ENCODE measurements at places on chromosomes 11 and 22. TPM values are rescaled to one million over a fixed set of nuclear protein-coding genes. Genes with fewer than 3 reads are reported as not detected.

GRCh38 chr11:46361283-46362155 is 14.3 kb downstream of the DGKZ start:
- peak; percentile 74 for DNase-seq

DNA sequence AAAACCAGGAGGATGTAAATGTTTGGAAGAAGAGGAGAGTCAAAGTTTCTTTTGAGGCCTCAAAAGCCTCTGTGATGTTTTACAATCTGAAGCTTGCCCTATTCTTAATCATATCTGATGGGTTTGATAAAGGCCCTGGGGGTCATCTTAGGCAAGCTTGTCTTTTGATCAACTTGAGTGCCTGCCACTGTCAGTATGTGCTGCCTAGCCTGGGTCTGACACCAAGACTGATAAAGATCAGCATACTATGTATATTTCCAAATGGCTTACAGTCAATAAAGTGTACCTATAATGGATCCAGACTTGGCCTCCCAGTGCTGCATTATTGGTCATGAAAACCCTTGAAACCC is 12.7 kb downstream of the EHF start:
- DNase-seq, result no peak

GRCh38 chr22:41830174-41830573 is 2.7 kb upstream of the SREBF2 start:
- DNase-seq, result no peak

- no peak for DNase-seq
These were observed 176.0 kb downstream of the METTL15 start for GRCh38 chr11:28284196-28284595.

DNA sequence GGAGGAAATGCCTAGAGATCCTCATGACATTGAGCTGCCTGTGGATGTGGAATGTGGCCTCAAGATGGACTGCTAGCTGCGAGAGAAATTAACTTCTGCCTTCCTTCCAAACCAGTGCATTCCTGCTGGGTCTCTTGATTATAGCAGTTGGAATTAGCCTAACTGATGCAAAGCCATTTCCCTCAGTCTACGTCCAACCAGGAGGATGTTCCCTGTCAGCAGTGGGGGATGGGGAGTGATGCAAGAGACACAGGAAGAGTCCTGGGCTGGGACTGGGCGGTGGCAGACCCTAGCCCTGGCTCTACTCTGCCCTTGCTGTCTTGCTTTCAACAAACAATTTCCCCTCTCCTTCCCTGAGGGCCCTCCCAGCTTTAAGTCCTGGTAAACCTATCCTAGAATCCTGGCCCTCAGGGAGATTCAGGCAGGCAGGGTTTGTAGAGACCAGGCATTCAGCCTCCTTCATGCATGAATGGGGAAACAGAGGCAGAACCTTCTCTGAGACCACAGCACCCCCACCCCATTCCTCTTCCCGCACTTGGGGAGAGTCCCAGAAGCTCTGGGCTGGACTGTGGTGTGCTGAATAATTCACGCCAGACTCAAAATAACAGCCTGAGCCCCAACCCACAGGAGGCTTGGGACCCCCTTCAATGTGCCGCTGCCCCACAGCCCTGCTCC is 17.0 kb downstream of the C11orf96 start:
- no peak for DNase-seq

GRCh38 chr11:65558002-65558929 is at the start of gene LTBP3:
Gene LTBP3 (minus strand): TSS chr11:65558359. CDS start chr11:65557959, 400 bp downstream.
- peak; percentile 69 for DNase-seq

DNA sequence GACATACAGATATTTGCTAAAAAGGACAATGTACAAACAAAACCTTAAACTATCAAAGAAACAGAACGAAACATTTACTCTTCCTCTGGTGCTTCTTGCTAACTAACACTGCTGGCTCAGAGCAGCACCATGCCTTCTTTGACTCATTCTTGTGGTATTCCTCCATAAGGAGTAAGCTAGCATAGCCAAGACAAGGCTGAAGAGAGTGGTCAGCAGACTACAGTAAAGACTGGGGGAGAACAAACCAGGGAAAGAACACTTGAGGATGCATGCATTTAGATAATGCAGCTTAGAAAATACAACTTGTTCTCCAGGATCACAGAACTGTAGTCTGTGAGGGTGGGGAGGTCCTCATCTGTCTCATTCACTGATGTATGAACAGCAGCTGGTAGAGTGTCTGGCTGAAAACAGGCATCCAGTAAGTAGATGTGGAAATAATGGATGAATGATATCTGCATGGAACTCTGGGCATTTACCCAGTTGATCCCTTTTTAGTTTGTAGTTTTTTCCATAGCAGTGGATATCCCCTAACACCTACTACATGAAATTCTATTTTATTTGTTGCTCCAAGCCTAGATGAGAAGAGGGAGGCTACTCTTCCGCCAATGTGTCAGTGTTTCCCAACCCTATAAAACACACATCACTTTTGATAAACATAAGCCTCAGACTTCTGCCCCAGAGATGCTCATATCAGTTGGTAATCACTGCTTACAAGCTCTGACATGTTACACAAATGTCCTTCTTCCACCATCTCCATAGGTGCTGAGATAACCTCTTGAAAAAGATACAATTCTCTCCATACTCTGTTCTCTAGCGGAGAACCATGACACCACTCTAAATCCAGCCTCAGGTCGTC is 7.3 kb downstream of the SNX19 start:
- peak; percentile 72 for DNase-seq

DNA sequence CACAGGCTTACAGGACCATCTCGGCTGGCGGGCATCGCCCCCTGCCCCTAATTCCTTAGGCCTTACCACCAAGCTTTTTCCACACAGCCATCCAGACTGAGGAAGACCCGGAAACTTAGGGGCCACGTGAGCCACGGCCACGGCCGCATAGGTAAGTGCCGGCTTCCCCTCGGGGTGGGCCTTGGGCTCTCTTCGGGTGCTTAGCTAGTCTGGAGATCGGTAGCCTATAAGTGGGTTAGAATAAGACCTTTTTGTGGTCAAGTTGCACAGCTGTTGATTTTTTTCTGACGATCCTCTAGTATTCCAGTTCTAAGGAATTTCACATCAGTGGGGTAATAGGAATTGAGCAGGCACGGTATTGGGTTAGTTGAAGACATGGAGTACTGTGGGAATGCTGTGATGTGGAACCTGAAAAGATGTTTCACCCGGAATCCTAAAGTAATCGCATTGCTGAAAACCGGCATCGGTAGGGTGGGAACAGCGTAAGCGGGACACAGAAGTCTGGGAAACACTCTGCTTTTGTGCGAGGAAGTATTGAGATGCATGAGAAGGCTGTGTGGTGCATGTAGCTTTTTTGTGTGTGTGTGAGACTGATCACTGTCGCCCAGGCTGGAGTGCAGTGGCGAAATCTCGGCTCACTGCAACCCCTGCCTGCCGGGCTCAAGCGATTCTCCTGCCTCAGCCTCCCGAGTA is 669 bp downstream of the RPL27A start:
- DNase-seq, result peak; percentile 58

DNA sequence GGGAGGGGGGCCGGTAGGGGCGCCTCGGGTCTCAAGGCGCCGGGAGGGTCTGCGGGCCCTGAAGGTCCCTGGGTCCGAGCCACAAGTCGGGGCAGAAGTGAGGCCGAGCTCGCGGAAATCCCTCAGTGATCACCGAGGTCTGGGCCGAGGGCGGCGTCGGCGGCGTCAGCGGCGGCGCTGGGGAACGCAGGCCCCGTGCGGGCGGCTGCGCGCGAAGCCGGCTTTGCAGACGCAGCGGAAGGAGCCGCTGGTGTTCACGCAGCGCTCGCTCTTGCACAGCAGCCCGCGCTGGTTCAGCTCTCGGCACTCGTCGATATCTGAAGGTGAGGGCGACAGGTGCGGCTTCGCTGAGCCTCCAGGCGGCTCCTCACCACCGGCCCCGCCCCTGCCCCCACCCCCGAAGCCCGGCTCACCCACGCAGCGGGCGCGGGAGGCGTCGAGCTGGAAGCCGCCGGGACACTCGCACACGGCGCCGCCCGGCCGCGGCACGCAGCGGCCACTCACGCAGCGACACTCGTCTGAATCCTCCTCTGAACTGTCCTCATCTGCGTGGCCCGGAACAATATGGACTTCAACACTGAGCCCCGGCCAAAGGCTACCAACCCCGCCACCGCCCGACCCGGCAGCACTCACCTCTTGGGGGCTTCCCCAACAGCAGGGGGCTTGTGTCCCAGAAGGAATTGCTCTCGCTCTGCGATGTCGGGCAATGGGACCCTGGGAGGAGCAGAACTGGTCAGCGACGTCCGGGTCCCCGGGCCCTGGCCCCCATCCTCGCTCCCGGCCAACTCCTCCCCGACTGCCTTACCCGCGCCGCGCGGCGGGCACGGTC is 14.2 kb downstream of the SCYL1 start:
- no peak for DNase-seq

GRCh38 chr11:107777110-107777509 is 65.3 kb upstream of the SLN start:
- no peak for DNase-seq

Gene MFRP
- total RNA-seq, result not detected

Gene SPTBN2
- 50.4 TPM for total RNA-seq

Gene RFPL1
- not detected for total RNA-seq

Gene POU2AF3
- not detected for total RNA-seq

Gene VWA5A
- 7.8 TPM for total RNA-seq

Gene SLC1A2
- total RNA-seq, result not detected

Data from dermis blood vessel endothelial cell (primary cell).